Esophagus squamous epithelium (tissue), 5 donors: ENCODE measurements at places on chromosomes 2 and 18. TPM values are rescaled to one million over a fixed set of nuclear protein-coding genes. Genes with fewer than 3 reads are reported as not detected.
A peak's percentile ranks its signal among the peaks of the same experiment; 100 is the strongest.

The MAP3K19 gene
- total RNA-seq = not detected

The FTCDNL1 gene
- total RNA-seq = 3.6 TPM

The RAB17 gene
- 2.0 TPM for total RNA-seq

The DOK6 gene
- 0.57 TPM for total RNA-seq

The BIRC6 gene
- 120 TPM for total RNA-seq

The CRYGD gene
- not detected for total RNA-seq

The SPDYA gene
- 1.7 TPM for total RNA-seq

The GATA6 gene
- total RNA-seq = 2.2 TPM

The ANKRD30BL gene
- total RNA-seq = not detected

GRCh38 chr2:160901613-160902012 is 258.6 kb upstream of the TANK start:
- H3K27me3 ChIP-seq = no peaks in the 10 kb centered on the region
- H3K36me3 ChIP-seq = no peaks in the 10 kb centered on the region
- no peak overlapping the region for H3K27ac ChIP-seq
- H3K4me3 ChIP-seq = no peak overlapping the region
- H3K4me1 ChIP-seq = peaks cover 32% of the 10 kb centered on the region
- no peak for DNase-seq

DNA sequence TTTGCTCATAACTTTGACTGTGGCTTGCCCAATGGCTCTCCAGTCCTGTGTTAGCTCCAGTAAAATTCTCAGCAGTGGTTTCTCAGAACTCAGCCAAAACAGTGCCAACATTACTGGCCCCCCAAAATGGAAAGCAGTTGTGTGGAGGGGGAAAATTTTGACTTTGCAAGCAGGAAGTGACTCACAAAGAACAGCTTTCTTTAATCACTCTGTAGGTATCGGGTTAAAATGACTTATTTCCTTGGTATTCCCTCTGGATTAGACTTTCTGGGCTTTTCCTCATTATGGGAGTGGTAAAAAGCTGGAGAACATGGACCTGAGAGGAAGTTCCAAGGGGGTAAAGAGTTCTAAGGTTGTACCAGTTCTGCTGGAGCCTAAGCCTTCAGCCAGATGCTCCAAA is 175.7 kb upstream of the RND3 start:
- no peak overlapping the region for H3K4me3 ChIP-seq
- no peaks in the 10 kb centered on the region for H3K36me3 ChIP-seq
- H3K27ac ChIP-seq = no peak overlapping the region

DNA sequence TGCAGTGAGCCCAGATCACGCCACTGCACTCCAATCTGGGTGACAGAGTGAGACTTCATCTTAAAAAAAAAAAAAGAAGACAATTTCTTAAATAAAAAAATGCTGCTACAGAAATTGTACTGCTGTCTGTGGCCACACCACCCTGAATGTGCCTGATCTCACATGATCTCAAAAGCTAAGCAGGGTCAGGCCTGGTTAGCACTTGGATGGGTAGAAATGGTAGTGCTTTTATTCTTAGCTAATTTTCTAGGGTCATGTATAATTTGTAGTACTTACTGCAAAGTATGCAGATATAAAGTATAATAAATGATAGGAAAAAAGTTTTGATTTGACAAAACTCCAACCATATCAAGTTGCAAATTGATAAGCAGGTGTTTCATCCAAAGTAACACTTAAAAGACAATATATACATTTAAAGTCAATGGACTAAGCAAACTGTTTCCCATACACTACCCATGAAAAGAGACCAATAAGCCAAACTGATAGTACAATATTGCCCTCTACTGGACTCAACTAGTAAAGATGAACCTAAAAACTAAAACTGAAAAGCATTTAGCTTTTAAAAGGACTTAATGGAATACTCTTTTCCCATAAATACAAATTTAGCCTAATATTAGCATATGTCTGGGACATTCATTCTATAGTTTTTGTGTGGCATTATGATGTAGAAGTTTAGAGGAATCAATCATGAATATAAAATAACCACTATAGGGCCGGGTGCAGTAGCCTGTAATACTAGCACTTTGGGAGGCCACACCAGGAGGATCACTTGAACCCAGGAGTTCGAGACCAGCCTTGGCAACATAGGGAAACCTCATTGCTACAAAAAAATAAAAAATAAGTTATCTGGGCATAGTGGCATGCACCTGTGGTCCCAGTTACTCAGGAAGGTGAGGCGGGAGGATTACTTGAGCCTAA is 18.6 kb upstream of the PEX13 start:
- H3K27ac ChIP-seq = no peak overlapping the region
- H3K36me3 ChIP-seq = no peaks in the 10 kb centered on the region
- H3K4me1 ChIP-seq = no peaks in the 10 kb centered on the region
- no peak for DNase-seq

DNA sequence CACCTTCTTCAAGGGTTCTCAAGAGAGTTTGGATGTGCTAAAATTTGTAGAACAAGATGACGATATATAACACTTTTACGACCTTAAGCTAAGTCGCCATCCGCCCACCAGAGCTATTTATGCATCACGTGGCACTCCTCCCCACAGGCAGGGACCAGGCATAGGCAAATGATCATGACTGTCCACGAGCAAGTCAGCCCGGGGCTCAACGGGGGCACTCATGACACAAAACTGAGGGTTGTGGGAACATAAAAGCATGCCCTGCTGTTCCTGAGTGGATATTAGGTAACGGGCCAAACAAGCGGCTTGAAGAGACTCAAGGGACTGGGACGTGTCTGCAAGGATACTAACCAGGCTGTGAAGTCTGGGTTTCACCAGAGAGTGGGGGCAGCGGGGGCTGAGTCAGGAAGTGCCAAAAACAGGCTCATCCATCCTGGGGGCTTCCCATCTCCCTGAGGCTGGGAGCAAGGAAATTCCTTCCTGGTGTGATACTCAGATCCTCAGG is 58.1 kb downstream of the FAM178B start:
- H3K4me3 ChIP-seq = peak overlapping the region; percentile 12
- H3K36me3 ChIP-seq = no peaks in the 10 kb centered on the region
- H3K27ac ChIP-seq = peak overlapping the region; percentile 53
- no peaks in the 10 kb centered on the region for H3K27me3 ChIP-seq

DNA sequence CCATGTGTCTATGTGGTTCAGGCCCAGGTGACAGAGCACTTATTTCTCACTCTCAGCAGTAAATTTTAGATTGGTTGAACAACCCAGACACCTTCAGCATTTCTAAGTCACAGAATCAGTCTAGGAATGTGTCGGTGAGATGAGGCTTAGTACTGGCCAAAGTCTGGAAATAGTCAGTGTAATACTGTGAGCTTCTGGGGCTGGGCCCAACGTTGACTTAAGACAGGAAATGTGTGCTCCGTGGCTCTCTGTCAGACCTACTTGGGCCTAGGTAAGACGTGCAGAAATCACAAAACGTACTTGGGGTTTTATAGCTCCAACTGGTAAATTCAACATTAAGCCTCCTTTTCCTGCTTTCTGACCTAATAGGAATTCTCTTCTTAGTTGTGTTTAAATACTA is 160.3 kb upstream of the COL3A1 start:
- H3K27ac ChIP-seq = no peak overlapping the region
- no peaks in the 10 kb centered on the region for H3K4me1 ChIP-seq
- DNase-seq = no peak
- no peaks in the 10 kb centered on the region for H3K36me3 ChIP-seq
- no peak overlapping the region for H3K4me3 ChIP-seq

- H3K27ac ChIP-seq = no peak overlapping the region
- no peaks in the 10 kb centered on the region for H3K27me3 ChIP-seq
- H3K36me3 ChIP-seq = no peaks in the 10 kb centered on the region
- no peak overlapping the region for H3K4me3 ChIP-seq
- DNase-seq = no peak
Measured at GRCh38 chr2:203984-204383, 59.8 kb downstream of the SH3YL1 start.

DNA sequence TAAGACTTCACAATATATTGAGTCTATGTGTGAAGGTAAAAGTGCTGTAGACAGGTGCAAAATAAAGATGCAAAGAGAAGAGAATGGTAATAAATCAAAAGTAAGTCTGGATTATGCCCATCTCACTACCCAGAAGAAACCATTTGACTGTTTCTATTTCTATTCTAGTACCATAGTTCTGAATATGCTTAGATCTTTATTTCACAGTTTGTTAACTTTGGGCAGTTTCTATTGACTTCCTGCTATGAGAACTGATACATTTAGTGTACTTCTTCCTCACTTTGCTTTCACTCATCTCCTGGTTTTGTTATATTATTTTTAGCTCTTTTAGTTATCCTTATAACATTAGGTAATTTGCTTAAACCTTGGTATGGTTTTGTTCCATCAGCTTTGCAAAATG is 94.9 kb downstream of the HS1BP3 start:
- no peaks in the 10 kb centered on the region for H3K36me3 ChIP-seq
- no peak for DNase-seq
- H3K4me1 ChIP-seq = no peaks in the 10 kb centered on the region
- no peak overlapping the region for H3K27ac ChIP-seq

DNA sequence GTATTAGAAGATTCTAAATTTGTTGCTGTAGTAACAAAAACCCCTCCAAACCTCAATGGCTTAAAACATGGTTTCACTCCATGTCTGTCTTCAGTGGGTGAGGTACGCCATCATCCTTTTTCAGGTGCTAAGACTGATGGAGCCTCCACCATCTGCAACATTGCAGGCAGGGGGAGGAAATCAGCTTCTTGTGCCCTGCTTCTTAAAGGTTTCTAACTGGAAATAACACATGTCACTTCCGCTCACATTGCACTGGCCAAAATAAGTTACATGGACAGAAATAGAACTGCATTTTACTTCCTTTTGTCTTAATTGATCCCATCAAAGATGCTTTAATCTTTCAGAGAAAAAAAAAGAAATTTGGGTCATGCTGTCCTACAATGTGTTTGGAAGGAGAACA is 94.1 kb downstream of the GALNT3 start:
- H3K4me3 ChIP-seq = no peak overlapping the region
- H3K27ac ChIP-seq = no peak overlapping the region
- no peaks in the 10 kb centered on the region for H3K4me1 ChIP-seq
- H3K27me3 ChIP-seq = no peaks in the 10 kb centered on the region
- no peaks in the 10 kb centered on the region for H3K36me3 ChIP-seq

- H3K4me1 ChIP-seq = no peaks in the 10 kb centered on the region
- H3K27me3 ChIP-seq = no peaks in the 10 kb centered on the region
- H3K36me3 ChIP-seq = no peaks in the 10 kb centered on the region
- no peak overlapping the region for H3K4me3 ChIP-seq
Measured at GRCh38 chr2:152825834-152826233, 107.4 kb downstream of the ARL6IP6 start.

- no peak for DNase-seq
- no peaks in the 10 kb centered on the region for H3K36me3 ChIP-seq
- H3K27me3 ChIP-seq = no peaks in the 10 kb centered on the region
Measured at GRCh38 chr18:68800075-68800474, 2.2 kb downstream of the CCDC102B start.

GRCh38 chr18:29862824-29863223 is 1179.7 kb downstream of the DSC3 start:
- H3K27ac ChIP-seq = no peak overlapping the region
- no peak overlapping the region for H3K4me3 ChIP-seq
- no peaks in the 10 kb centered on the region for H3K27me3 ChIP-seq
- DNase-seq = no peak

DNA sequence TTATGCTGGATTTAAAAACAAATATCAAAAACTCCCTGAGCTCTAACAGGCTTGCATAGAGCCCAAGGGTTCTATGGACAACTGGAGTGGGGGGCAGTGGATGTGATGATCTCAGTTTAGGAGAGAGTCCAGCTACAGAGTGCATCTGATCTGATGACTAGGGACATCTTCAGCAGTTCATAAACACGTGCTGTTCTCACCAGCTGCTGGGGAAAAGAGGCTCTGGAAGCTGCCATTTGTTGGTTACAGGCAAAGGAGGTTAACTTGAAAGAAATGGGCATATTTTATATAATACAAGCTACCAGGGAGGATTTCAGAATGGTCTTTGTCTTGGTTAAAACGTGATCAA is 36.0 kb upstream of the ZNF396 start:
- no peaks in the 10 kb centered on the region for H3K36me3 ChIP-seq
- H3K27me3 ChIP-seq = no peaks in the 10 kb centered on the region
- peak overlapping the region; percentile 78 for H3K27ac ChIP-seq
- H3K4me1 ChIP-seq = peaks cover 61% of the 10 kb centered on the region
- no peak overlapping the region for H3K4me3 ChIP-seq
- DNase-seq = no peak

- peak overlapping the region; percentile 18 for H3K27ac ChIP-seq
- peaks cover 19% of the 10 kb centered on the region for H3K4me1 ChIP-seq
- DNase-seq = no peak
- H3K4me3 ChIP-seq = no peak overlapping the region
Measured at GRCh38 chr2:28080911-28081310, 190.4 kb downstream of the BABAM2 start.

DNA sequence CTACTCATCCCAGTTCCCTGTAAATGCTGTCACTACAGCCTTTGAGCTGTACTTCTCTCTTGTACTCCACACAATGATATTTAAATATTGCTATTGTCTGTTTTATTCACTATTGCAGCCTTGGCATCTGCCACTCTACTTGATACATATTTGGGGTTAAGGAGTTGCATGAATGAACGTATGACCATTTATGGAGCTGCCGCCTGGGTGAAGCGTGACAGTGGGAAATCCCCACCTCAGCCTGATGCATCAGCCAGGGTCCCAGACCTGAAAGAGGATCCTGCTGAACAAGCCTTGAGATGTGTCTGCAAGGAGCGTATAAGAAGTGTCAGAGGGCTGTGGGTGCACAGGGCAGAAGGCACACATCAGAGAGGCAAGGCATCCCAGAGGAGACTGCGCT is 39.1 kb downstream of the MRPL35 start:
- H3K27me3 ChIP-seq = no peaks in the 10 kb centered on the region
- H3K27ac ChIP-seq = no peak overlapping the region
- no peak for DNase-seq
- peaks cover 12% of the 10 kb centered on the region for H3K4me1 ChIP-seq

DNA sequence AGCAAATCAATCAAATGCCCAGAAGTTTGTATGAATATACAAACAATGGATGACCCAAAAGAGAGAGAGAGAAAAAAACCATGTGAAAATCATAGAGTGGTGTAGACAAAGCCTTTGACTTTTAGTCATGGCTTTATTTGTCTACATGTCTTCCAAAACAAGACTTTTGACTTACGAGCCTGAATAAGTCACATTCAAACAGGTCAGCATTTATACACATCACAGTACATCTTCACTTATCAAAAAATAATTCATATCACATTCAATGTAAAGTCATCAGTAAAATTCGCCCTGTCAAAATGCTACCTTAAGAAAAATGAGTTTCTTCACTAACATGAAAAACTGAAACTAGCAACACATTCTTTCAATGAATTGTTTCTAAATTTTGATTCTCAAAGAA is 1.9 kb downstream of the IFIH1 start:
- no peak overlapping the region for H3K27ac ChIP-seq
- H3K36me3 ChIP-seq = no peaks in the 10 kb centered on the region
- DNase-seq = no peak
- peak overlapping the region; percentile 88 for H3K4me3 ChIP-seq
- peaks cover 75% of the 10 kb centered on the region for H3K4me1 ChIP-seq
